NCI-H1417 treated with DMSO at 0.1 percent for 48 hours (cell line): ENCODE measurements at places on chromosomes 12 and 14.

DNA sequence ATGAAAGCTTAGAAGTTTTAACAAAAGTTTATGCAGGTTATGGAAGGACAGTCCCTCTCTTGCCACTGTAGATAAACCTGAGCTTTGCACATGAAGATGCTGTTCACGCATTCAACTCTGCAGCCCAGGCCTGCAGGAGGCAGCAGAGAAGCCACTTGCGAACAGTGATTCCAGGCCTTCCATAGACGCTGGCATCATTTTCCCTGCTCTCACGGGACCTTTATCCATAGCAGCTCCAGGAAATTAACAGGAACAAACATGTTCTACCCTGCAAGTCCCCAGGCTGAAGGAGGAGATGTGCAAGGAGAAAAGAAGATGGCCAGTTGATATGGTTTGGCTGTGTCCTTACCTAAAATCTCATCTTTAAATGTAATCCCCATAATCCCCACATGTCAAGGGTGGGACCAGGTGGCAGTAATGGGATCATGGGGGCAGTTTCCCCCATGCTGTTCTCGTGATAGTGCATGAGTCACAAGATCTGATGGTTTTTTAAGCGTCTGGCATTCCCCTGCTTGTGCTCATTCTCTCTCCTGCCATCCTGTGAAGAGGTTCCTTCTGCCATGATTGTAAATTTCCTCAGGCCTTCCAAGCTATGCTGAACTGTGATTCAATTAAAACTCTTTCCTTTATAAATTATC, 2.0 kb downstream of the ERP27 start:
- no peak for DNase-seq

DNA sequence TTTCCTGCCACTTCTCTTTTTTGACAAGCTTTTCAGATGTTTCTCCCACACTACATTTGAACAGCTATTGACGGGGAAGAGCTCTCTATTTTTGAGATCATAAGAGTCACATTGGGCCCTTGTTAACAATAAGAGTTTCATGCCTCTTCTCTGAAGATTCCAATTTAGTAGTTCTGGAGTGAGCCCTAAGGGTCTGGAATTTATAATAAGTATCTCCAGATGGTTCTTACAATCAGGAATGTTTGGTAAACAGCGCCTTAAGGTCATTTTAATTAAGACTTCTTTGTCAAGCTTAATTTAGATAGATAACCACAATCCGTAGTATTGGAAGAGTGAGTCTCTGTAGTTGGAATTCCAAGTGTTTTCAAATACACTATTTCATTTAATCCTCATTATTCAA, 60.6 kb upstream of the HECTD1 start:
- no peak for DNase-seq

GRCh38 chr14:46322076-46322475, 329.5 kb downstream of the RPL10L start:
- no peak for DNase-seq

GRCh38 chr12:52644078-52644415, 8.0 kb downstream of the KRT2 start:
- DNase-seq: no peak

- no peak for DNase-seq
Observed at GRCh38 chr14:39217214-39217879, 16.4 kb upstream of the MIA2 start.

- no peak for DNase-seq
Observed at GRCh38 chr12:63843254-63843720, 1.2 kb upstream of the SRGAP1 start.

DNA sequence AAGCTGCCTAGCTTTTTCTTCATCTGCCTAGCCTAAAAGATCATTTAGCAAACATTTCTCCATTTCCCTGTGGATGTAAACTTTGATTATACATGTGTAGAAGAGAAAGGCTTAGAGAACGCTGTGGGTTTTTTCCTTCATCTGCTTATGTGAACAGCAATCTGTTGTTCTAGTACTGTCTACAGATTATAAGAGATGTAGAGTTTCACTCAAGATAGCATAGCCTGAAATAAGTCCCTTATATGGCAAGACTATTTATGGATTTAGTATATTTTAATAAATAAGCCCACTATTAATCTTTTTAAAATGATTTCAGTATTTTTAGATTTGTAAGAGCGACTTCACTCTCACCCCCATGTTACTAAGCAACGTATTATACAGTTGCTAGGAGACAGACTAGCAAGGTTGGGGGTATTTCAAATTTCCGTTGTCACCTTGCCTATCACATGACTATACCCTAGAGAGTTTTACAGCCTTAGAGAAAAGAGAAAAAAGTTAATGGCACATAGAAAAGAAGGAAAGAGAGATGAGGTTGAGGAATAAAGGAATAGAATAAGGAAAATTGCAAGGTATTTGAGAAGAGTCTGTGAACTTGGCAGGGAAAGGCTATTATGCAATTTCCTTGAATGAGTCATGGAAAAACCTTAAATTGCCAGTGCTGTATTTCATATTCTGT, 12.2 kb upstream of the TUBA1A start:
- peak; percentile 98 for DNase-seq

- DNase-seq: no peak
Observed at GRCh38 chr12:88951860-88952561, 371.7 kb upstream of the KITLG start.

DNA sequence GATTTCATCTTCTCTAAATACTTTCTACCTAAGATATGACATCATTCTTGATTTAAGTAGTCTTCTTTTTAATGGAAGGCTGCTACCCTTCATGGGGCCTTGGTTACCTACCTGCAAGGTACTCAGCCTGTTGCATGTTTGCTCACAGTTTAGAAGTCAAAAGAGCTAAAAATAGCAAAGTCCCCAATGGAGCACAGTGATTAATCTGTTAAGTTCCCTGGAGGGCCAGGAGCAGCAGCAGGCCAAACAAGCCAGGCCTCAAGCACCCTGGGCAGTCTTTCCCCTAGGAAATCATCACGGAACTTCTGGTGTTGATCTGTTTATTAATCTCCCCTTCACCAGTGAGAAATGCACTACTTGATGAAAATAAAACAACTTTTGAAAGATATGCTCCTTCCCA, 24.0 kb upstream of the SLC8A3 start:
- DNase-seq: no peak

- DNase-seq: no peak
Observed at GRCh38 chr12:75699251-75699650, 187.8 kb upstream of the KRR1 start.

DNA sequence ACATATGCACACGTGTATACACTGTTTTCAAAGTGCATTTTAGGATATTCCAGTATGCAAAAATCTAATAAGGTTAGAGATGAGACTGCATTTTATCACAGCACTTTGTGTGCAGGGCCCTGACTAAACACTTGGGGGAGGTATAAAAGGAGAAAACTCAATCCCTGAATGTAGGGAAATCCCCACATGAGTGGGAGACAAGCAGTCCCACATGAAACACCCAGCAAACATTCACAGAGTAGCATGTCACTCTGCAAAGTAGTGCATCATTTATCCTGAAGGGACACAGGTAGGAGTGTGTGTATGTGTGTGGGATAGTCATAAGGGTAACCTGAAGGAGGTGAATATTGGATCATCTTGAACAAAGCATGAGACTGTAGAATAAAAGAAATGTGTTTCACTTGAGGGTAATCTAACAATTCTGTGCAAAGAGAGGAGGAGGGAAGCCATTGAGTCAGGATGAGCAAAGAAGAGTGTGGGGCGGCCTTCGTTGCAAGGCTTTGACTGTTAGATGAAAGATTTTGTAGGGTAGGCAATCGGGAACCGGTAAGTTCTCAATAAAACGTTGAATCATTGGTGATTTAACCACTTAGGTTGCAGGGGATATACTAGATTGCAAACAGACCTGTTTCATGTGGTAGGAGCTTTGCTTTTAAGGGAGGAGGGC, 2.9 kb downstream of the PRPF40B start:
- DNase-seq: no peak

GRCh38 chr12:124082687-124083086, 109.7 kb downstream of the ZNF664 start:
- no peak for DNase-seq

- no peak for DNase-seq
Observed at GRCh38 chr12:47909839-47910465, 5.2 kb upstream of the VDR start.

- DNase-seq: no peak
Observed at GRCh38 chr12:47270782-47271664, 191.3 kb upstream of the AMIGO2 start.

- no peak for DNase-seq
Observed at GRCh38 chr14:32494609-32495434, 165.7 kb downstream of the AKAP6 start.

DNA sequence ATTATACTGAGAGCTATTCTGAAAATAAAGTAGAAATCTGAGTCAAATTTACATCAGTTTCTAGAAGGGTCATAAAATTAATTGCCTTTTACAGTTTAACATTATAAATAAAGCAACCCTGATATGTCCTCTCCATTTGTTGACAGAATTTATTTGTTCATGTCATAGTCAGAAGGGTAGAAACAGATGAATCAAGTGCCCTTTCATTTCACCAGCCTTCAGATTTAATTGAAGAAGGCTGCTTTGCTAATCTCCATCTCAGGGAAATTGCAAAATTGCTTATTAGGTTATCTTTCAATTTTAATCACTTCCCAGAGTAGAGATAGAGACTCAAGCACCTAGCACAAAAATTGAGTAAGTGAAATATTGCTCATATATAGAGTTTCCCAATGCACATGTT, 76.8 kb downstream of the ATXN7L3B start:
- DNase-seq: peak; percentile 68

- DNase-seq: peak; percentile 28
Observed at GRCh38 chr12:3777206-3777809, 24.4 kb upstream of the CRACR2A start.

GRCh38 chr12:118299791-118300460, 72.8 kb downstream of the TAOK3 start:
- no peak for DNase-seq

- DNase-seq: no peak
Observed at GRCh38 chr14:87175175-87175574, 817.8 kb downstream of the GALC start.

DNA sequence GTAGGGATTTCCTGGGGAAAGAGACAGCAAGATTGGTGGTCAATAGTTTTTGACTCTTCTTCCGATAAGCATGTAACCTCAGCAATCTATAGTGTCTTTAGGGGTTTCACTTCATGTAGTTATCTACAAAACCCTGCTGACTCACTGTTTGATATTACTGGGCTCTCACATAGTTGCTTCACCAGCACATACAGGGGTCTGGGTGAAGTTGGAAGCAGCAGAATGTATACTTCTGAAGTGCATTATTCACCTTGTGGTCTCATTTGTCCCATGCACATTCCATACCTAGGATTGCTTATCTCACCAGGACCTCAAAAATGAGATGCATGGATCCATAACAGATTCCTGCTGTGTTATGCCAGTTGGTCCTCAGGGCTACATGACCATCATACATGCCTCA, 280.0 kb downstream of the LRIG3 start:
- no peak for DNase-seq

DNA sequence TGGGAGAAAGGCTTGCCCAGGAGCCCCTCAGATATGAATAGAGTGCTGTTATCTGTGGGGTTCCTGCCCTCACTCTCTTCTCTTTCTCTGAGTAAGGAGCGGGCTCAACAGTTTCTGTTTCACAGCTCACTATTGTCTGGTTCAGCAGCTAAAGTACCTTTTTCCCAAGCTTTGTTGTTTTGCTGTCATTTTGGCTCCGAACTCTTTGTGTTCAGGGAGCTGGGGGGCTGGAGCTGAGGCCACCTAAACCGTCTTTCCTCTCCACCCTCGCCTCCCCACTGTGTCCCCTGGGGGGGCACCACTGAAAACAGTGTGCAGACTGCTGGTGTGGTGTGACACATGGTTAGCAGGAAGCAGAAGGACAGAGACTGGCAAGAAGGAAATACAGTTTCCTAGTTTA, 51.4 kb downstream of the FBXW8 start:
- DNase-seq: no peak

DNA sequence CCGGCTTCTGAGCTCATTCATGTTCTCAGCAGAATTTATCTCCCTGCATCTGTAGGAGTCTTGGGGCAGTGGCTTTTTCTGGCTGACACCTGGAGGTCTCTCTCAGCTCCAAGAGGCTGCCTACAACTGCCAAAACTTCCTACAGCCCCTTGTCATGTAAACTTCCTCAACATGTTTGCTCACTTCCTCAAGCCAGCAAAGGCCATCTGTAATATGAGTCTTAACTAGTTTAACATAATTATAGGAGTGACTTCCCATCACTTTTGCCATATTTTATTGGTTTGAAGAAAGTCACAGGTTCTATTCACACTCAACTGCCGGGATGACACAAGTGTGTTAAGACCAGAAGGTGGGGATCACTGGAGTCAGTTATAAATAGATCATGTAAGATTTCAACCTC, 194.0 kb downstream of the VRK1 start:
- DNase-seq: no peak

- DNase-seq: no peak
Observed at GRCh38 chr14:77556946-77557345, 58.3 kb upstream of the ISM2 start.

DNA sequence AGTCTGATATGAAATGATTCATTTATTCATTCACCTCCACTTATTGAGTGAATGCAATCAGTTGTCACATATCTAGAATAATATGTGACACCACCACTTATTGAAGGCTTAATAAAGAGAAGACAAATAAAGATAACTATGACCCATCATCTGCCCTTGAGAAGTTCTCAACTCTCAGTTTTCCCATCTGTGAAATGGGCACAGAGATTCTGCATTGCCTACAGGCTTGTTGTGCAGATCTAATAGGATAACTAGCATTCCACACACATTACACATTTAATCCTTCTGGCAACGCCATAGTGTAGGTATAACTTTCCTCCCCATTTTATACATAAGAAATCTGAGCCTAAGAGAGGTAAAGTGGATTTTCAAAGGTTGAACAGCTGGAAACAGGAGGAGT, 84.2 kb upstream of the FICD start:
- no peak for DNase-seq

- no peak for DNase-seq
Observed at GRCh38 chr12:63045020-63045860, 105.8 kb downstream of the AVPR1A start.

DNA sequence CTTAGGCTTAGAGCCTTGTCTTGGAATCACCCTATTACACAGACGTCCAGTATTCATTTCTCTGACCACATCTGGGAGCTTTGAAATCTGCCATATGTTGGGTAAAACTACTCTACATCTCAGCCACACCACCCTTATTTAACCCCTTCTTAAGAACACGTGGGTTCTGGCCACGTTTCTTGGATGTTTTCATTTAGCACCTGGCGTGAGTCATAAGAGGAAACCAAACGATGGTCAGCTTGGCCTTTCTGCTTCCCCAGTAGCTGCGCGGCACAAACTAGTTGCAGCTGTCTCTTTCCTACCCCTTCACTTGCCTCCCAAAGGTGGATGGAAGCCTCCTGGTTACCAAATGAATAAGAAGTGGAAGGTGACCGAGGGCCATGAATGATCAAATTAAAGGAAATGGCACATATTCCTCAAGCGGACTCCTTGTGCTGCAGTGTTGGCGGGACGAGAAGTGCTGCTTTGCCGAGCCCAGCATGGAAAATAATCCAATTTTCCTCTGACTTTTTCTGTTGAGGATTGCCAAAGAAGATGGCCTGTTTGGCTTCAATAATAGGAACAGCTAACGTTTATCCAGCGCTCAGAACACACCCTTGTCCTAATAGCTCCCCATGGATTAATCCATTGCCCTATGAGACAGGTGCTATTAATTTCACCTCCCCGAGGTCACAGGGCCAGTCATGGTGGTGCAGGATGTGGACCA, 154.1 kb downstream of the ZNF664 start:
- no peak for DNase-seq

- no peak for DNase-seq
Observed at GRCh38 chr14:77007183-77007974, 21.1 kb downstream of the IRF2BPL start.

- no peak for DNase-seq
Observed at GRCh38 chr12:96383371-96383770, 16.9 kb downstream of the CDK17 start.

GRCh38 chr14:21034707-21035106, at the start of gene RNASE13:
Gene RNASE13, minus strand, starts transcription at chr14:21034807. Its CDS starts 519 bp downstream, at chr14:21034288.
- no peak for DNase-seq
